Activated T-helper 17 cell treated with anti-CD3 and anti-CD28 coated beads, Interleukin-2, amount 50 U/mL, for 72 hours (primary cell): ENCODE measurements at places on chromosomes 3 and 15. TPM values are rescaled to one million over a fixed set of nuclear protein-coding genes. Genes with fewer than 3 reads are reported as not detected.

GRCh38 chr3:141422961-141423582 is 54.8 kb downstream of the ZBTB38 start:
- no peak for ATAC-seq

DNA sequence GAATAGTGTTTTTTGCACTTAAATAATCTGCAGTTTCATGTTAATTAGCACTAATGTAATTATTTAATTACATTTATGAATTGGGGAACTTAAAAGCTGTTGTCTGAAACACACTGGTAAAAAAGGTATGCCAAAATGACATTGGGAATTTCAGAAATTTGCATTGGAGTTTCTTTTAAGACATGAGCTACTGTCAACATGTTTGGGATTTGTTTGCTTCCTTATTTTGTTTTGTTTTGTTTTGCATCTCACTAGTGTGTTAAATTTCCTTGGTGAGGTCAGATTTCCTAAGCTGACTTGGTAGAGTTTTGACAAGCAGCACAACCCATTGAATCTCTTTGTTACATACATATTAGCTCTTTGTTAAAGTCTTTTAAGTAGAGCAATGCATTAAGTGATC is 119.4 kb downstream of the IQCH start:
- no peak for ATAC-seq

- ATAC-seq, result no peak
These were observed 94.8 kb downstream of the GBE1 start for GRCh38 chr3:81666502-81667121.

GRCh38 chr15:65286069-65286703 is 497 bp downstream of the PARP16 start:
- peak; percentile 47 for ATAC-seq

GRCh38 chr3:14256561-14257342 is 78.1 kb downstream of the LSM3 start:
- no peak for ATAC-seq

GRCh38 chr3:177426878-177427495 is 229.7 kb upstream of the TBL1XR1 start:
- ATAC-seq, result peak; percentile 96

DNA sequence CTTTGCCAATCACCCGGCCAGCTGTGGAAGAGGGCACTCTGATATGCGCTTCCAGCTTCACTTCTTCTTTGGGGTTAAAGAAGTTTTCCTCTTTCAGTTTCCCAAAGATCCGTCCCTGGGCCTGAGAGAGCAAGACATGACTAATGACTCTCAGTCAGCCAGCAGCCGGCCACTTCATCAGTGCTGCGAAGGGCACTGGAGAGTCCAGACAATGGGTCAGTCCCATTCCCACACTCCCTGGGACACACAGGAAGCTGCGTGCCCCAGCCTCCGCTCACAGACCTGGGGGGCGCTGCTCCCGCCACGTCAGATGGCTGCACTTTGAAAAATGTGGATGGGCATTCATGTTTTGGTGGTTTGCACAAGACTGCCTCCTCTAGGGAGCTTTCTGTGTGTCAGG is 63.3 kb downstream of the SENP2 start:
- no peak for ATAC-seq

DNA sequence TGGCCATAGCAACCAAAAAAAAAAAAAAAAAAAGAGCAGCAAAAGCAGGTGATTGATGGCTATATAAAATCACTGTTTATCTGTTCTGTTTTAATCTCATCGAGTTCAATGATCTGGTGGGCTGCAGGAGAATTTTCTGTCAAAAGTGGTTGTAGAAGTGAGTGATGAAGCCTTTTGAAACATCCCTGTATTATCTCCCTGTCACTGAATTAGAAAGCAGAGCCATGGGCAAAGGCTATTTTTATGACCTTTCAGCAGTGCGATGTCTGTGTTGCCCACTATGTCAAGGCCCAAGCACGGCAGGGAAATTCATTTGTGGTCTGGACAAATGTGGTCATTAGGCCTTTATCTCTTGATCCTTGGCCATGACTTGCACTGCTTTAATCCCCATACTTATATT is 59.9 kb downstream of the OTOL1 start:
- ATAC-seq, result no peak

DNA sequence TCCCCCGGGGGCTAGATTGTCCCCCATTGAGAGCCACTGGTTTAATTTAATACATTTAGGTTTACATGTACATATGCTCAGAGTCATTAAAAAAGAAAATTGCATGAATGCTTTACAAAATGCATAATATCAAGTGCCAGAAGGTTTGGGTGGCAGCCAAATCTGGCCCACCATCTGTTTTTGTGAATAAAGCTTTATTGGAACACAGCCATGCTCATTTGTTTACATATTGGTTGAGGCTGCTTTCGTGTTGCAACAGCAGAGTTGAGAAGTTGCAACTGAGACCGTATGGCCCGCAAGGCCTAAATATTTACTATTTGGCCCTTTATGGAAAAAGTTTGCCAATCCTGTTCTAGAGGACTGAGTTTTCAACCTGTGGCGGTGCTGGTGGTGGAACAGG is 32.1 kb upstream of the RGMA start:
- ATAC-seq, result no peak

DNA sequence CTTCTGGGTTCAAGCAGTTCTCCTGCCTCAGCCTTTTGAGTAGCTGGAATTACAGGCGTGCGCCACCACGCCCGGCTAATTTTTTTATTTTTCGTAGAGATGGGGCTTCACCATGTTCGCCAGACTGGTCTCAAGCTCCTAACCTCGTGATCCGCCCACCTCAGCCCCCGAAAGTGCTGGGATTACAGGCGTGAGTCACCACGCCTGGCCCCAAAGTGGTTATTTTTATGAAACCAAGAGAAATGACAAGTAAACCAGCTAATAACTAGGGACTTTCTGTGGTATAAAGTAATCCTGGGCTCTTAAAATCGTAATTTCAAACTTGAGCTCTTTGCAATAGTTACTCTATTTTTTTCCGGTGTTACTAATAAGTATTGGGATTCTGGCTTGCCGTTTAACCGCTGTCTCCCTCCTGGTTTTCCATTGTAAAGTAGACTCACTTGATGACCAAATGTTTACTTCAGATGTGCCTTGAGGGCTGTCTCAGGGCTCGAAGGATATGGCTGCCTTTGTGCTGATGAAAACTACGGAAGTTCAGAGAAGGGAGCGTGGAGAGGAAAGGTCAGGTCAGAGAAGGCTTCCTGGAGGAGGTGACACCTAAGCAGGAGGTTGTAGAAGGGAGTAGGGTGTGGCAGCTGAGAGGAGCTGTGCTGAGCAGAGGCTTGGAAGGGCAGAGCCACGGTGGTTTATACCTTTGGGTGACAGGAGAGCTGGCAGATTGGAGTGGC is 4.2 kb downstream of the ZSCAN2 start:
- peak; percentile 60 for ATAC-seq

GRCh38 chr15:74167891-74168331 is 5.6 kb upstream of the ISLR start:
- ATAC-seq, result no peak

- no peak for ATAC-seq
These were observed 15.1 kb downstream of the ESYT3 start for GRCh38 chr3:138449490-138449889.

MRPL3 gene
- 73.9 TPM for total RNA-seq

USP8 gene
- 60.2 TPM for total RNA-seq

MAGEL2 gene
- not detected for total RNA-seq

ONECUT1 gene
- not detected for total RNA-seq

FEZF2 gene
- not detected for total RNA-seq

TPM1 gene
- 9.7 TPM for total RNA-seq
